Neural progenitor cell (in vitro differentiated cells): ENCODE measurements at places on chromosomes 5 and 9. TPM values are rescaled to one million over a fixed set of nuclear protein-coding genes. Genes with fewer than 3 reads are reported as not detected.

The TXNDC8 gene
- total RNA-seq, result not detected in 2 replicates

The LRRC70 gene
- total RNA-seq, result 0.79 and 1.2 TPM in 2 replicates

The SLC25A48 gene
- not detected in 2 replicates for total RNA-seq

- DNase-seq, result no peak
These were observed 6.0 kb downstream of the SLC46A2 start for GRCh38 chr9:112884721-112885120.

DNA sequence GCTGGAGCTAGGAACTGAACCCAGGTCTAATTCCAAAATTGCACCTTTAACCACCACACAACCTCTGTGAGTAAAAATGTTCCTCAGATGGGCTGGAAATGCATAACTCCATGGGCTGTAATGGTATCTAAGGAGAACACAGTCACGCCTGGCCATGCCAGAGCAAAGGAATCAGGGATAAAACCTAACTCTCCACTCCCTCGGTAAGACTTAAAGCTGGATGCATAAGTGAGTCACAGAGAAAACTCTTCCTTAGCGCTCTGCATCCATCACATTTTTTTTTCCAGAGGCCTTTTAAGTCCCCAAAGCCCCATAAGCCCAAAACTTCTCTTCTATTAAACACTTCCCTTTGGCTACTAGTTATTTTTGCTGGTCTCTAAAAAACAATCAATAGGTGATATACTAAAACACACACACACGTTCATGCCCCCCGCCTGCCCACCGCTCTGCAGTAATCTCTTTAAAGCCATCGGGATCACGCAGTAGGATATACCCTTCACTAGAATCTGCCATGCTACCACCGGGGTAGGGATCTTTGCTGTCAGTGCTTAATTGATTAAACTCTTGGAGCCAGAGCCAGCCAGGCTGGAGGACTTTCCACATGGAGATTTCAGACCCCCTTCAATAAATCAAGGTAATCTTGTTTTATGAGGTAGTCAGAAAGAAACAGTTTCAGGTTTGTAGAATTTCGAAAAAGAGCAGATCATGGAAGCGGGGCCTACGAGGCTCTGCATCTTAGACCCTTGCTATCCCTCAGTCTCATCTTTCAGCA is 212.9 kb downstream of the MAPKAP1 start:
- DNase-seq, result no peak

DNA sequence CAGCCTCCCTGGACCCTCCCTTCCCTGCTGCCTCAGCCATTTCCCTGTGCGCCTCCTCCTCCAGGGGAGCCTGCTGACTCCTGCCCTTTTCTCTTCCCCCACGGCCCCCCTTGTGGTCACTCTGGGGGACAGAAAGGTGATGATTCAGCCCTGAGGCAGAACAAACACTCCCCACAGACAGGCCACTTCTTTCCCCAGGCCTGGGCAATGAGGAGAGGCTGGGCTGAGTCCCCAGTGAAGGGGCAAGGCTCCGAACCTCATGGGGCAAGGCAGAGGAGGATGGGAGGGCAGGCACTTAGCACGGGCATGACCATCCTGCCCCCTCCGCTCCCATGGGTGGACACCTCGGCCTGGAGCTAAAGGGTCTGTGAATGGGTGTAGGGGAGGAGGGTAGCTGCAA is 21.0 kb downstream of the CSF1R start:
- DNase-seq, result no peak

DNA sequence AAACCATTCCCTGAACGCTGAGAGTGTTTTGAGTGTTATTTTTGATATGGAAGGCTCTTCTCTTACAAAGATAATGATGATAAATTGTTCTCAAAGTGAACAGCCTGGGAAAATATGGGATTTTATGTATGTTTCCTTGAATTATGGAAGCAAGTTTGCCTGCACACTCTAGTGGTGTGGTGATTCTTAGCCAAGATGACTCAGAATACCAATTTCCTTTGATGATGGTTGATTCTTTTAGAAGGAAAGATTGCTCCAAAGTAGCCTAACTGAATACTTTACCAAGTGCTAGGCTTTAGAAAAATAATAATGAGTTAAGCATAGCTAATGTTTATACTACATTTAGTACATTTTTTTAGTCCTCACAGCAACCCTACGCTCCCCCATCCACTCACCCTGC is 243.4 kb downstream of the EBF1 start:
- no peak for DNase-seq

- no peak for DNase-seq
These were observed 11.0 kb downstream of the ABLIM3 start for GRCh38 chr5:149152317-149152746.

GRCh38 chr5:174733836-174734235 is 9.5 kb downstream of the MSX2 start:
- no peak for DNase-seq
